ENCODE measurements at places on chromosomes 4 and X. TPM values are rescaled to one million over a fixed set of nuclear protein-coding genes. Genes with fewer than 3 reads are reported as not detected.

DNA sequence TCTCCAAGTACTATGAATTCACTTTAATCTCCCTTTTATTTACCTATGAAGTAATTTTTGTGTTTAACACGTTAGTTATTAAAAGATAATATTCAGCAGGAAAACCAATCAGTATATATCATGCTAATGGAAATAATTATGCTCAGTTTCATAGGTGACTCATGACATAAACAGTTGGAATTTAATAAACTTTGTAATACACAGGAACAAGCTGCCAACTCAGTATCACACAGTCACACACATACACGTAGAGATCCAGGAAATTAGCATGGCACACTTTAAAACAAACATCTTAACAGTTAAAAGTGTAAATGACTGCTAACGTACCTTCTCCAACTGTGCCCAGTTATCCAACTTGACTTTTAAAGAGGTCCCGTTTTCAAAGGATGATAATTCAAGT, 2.3 kb downstream of the SPATA4 start:
- DNase-seq, result no peak

Gene CENPVL2
- total RNA-seq, result not detected

DNA sequence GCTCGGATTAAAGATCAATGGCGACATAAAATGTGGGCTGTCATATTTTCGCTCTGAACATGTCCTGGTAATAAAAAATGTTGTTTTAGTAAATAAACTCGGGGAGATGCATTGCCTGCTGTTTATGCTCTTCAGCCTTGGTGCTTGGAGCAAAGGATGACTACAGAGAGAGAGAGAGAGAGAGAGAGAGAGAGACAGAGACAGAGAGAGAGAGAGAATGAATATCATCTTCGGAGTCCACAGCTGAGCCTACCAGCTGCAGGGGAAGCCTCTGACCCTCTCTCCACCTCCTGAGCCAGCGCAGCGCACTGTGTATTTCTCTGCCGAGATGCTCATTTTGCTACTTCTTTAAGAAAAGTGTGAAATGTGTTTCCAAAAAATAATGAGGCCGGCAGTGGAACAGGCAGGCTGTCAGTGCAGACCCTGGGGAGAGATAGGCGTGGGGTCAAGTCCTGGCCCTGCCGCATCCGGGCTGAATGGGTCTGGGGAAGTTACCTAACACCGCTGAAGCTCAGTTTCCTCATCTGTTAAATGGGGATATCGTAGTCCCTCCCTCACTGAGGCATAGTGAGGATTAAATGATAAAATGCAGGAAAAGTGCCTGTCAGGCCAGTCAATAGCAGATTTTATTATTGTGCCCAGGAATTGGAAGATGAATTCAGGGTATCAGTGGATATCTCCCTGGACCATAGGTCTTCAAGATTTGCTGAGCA, 58.5 kb upstream of the LGI2 start:
- DNase-seq, result no peak

Gene RTL9
- 1.5 TPM for total RNA-seq

Gene TCP11X2
- not detected for total RNA-seq

Gene RHOXF2
- total RNA-seq, result not detected

- no peak for DNase-seq
Observed at GRCh38 chrX:33252306-33252825, 41.0 kb upstream of the DMD start.

DNA sequence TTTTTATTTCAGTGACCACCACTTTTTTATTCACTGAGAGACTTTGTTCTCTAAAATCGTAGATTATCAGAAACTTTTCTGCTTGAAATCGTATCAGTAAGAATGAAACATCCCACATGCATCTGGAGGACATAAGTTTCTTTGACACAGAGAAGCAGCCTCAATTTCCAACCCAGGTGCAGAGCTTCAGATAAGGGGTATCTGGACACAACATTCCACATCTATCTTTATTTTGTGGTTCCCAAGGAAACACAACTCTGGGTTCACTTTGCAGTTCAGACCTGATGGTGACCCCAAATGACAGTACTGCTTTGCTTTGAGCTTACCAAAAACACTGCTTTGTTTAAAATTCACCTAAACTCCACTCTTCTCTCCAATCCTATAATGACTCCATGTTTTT, 1.3 kb upstream of the CLCN5 start:
- no peak for DNase-seq

Gene GRID2
- 1.9 TPM for total RNA-seq

- no peak for DNase-seq
Observed at GRCh38 chrX:135543924-135544323, 23.5 kb downstream of the INTS6L start.

- no peak for DNase-seq
Observed at GRCh38 chr4:8225706-8226443, 26.8 kb downstream of the SH3TC1 start.

DNA sequence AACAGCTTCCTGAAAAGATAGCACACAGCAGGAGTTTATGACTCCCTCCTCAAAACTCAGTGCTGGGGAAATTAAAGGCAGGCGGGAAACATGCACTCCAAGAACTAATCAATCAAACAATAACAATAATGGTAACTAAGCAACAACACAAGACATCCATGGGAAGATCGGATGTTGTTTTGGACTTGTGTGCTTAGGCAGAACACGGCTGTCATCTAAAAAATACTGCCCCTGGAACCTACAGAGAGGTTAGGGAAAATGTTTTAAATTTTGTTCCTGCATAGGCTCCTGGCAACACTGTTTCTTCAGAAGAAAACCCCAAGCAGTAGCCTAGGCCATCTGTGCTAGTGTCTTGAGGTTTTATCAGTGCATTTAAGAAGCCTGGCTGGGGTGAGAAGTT, 1378.2 kb downstream of the STIM2 start:
- DNase-seq, result no peak

Gene ARHGAP24
- total RNA-seq, result 8.7 TPM

Gene MAOA
- total RNA-seq, result 30.7 TPM

DNA sequence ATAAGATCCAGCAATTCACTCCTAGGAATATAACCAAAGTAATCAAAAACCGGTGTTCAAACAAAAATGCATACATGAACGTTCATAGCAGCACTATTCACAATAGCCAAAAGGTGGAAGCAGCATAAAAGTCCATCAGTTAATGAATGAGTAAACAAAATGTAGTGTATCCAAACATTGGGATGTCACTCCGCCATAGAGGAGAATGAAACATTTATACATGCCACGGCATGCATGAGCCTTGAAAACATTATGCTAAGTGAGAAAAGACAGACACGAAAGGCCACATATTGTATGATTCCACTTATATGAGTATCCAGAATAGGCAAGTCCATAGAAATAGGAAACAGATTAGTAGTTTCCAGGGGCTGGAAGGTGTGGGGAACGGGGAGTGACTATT, 11.0 kb upstream of the PDLIM3 start:
- no peak for DNase-seq

GRCh38 chr4:102341201-102341600, 4.1 kb downstream of the SLC39A8 start:
- DNase-seq, result no peak

Gene RAB9A
- total RNA-seq, result 25.0 TPM

Gene MECP2
- 78.7 TPM for total RNA-seq

Gene FAM53A
- total RNA-seq, result 2.4 TPM

- no peak for DNase-seq
Observed at GRCh38 chr4:472881-473569, 25.9 kb downstream of the ZNF721 start.

DNA sequence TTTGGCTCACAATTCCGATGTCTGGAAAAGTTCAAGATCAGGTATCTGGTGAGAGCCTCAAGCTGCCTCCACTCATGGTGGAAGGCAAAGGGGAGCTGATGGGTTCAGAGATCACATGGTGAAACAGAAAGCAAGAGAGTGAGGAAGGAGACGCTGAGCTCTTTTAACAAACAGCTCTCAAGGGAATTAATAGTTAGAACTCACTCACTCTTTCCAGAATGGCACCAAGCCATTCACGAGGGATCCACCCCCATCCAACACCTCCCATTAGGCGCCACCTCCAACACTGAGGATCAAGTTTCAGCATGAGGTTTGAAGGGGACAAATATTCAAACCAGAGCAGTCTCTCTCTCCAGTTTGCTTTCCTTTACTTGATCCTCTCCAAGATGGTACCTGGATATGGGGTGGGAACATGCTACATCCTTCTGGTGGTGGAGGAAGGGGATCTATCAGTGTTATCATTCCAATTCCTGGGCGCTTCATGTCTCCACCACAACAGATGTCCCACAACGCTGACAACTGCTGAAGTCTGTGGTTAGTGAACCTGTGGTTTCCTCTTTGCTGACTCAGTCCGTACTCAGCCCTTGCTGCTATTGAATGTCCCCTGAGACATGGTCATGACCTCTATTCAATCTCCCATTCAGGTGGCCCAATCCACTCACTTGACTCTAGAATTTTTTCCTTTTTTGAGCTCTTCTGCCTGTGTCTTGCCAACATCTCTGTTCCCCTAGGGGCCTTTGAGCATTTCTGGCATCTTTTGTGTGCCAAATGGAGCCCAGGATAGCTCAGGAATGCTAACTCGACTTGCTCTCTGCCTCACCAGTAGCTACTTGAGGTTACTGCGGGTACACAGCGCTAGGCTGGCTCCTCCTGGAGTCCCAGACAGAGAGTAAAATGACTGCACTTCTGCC, 395.2 kb downstream of the MID1IP1 start:
- DNase-seq, result no peak

DNA sequence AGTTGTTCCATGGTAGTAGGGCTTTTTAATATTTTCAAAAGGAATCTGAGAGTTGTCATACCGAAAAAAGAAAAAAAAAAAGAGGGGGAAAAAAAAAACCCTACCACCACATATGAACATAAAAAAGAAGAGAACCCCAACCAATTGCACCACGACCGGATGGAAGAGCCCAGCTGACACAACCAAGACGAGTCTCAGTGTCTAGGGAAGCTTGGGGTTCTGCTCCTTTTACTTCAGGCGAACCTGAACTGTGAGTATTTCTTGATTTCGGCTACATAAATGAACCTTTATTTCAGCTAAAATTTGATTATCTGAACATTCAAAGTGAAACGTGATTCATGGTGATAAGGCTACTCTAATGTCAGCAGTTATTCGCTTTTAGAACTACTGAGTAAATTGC, at the start of gene GPR34:
GPR34 (plus strand) TSS at position 139 of the 400 bp plus-strand sequence. CDS start 6,661 bp downstream, outside the sequence.
- no peak for DNase-seq

- DNase-seq, result no peak
Observed at GRCh38 chrX:68365341-68365740, 68.0 kb downstream of the OPHN1 start.

Gene RAB39B
- 0.30 TPM for total RNA-seq

Gene MAGEB5
- not detected for total RNA-seq

DNA sequence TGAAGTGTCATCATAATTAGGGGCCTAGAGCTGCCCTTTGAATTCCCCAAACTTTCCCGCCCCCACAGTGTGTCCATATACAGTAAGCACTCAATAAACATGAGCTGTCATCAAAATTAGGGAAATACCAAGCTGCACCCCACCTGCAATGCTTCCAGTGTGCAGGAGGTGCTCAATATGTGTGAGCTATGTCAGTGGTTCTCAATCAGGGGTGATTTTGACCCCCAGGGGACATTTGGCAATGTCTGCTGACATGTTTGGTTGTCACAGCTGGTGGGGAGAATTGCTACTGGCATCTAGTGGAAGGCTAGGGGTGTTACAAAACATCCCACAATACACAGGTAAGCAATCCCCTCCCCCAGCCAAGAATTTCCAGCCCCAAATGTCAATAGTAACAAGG, 748 bp downstream of the CFP start:
- no peak for DNase-seq

Data from ovary (tissue), 10 donors.